ENCODE measurements at places on chromosomes 5 and 9.

GRCh38 chr5:73380041-73380440 is 68.5 kb downstream of the FOXD1 start:
- no peak for DNase-seq

GRCh38 chr9:136172412-136173079 is 32.4 kb downstream of the LHX3 start:
- no peak for DNase-seq

- DNase-seq: no peak
Observed at GRCh38 chr9:72334658-72335337, 30.2 kb downstream of the ZFAND5 start.

DNA sequence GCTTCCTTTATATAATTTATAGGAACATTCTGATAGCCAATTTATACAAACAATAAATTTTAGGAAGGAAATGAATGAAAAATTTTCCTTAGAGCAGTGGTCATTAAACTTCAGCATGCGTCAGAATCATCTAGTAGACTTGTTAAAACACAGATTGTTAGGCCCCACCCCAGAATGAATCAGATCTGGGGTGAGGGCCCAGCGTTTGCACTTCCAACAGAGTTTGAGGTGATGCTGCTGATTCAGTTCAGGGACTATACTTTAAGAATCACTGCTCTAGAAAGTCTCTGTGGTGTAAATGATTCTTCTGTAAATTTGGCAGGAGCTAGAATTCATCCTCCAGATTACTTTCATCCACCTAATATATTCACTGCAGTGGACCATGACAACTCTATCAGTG is 80.4 kb downstream of the SLC12A2 start:
- no peak for DNase-seq

DNA sequence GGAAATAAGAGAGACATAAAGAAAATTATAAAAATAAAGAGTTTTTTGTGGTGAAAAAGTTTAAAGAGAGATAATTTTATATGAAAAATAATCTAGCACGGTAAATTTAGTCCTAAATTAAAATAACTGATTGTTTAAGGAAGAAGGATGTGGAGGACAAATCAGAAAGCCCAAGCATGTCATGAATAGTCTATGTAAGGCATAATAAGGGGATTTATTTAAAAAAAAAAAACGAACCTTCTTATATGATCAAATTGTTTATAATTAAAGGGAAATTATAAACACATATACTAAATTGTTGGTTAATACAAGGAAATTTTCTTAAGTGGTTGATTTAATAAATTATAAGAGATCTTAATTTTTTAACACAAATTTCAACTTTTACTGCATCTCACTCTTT is 551.8 kb upstream of the TYRP1 start:
- no peak for DNase-seq

GRCh38 chr5:107815109-107815508 is 144.4 kb upstream of the EFNA5 start:
- DNase-seq: no peak

GRCh38 chr5:81761270-81761669 is 10.4 kb upstream of the SSBP2 start:
- no peak for DNase-seq

DNA sequence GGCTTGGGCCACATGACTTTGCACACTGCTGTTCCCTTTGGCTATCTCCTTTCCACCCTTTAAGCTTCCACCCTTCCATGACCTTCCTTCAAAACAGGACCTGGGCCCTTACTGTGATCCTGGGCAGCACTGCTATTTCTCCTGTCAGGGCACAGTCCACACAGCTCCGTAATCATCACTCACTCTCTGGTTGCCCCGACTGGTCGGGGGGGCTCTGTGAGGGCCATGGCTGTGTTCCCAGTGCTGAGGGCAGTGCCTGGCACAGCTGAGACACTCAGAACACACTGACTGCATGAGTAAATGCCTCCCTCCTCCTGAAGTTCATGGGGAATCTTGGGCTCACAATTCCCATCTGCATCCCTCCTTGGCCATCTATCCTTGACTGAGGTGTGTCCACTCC is 12.2 kb downstream of the TRAF1 start:
- DNase-seq: no peak

GRCh38 chr5:137831105-137831504 is 36.6 kb upstream of the MYOT start:
- no peak for DNase-seq

- DNase-seq: no peak
Observed at GRCh38 chr5:109882546-109882945, 192.8 kb downstream of the MAN2A1 start.

GRCh38 chr9:76591256-76591950 is 132.4 kb downstream of the GCNT1 start:
- peak; percentile 36 for DNase-seq

DNA sequence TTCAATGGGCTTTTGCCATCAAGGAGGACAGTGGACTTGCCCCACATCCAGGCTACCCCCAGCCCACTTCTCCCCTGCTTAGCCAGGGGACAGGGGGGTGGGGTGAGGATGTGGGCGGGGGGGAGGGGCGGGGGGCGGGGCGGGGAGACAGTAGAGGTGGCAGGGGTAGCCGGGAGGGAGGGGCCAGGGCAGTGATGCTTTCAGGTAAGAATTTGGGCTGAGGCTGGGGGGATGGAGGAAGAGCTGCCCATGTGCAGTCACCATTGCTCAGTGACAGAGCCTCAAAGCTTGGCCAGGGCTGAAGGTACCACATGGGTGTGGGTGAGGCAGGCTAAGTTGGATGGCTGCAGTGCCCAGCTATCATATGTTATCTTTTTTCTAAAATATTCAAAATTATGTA is 40.7 kb upstream of the HNRNPA0 start:
- DNase-seq: no peak

DNA sequence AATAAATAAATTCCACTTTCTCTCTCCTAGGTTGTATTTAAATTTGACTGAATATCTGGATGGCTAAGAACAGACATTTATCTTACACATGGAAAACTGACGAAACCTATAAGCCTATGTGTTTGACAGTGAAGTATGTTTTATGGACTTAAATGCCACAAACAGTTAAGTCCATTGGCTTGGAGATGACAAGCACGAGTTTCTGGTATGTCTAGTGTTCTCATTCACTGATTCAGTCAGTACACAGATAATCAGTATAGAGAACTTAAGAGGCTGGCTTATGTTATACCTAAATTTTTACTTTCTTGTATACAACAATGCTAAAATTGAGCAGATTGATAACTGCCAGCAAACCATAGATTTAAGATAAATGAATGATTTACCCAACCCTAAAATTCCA is 38.9 kb downstream of the SNAPC3 start:
- DNase-seq: no peak

DNA sequence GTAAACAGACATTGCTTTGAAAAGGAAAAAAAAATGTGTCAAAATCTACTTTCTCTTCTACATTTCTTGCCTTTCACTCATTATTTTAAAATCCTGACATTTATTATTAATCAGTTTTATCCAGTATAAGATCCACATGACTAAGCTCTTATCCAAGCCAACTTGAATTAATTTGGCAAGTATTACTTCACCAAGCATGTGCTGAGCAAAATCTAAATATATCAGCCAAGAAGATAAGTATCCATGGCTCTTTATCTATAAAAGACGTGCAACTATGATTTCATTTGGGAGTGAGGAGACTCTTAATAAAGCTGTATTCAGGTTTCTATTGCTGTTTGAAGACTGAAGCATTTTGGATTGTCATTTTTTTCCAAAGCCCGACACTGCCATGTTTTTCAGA is 221.3 kb downstream of the TRIM36 start:
- no peak for DNase-seq

DNA sequence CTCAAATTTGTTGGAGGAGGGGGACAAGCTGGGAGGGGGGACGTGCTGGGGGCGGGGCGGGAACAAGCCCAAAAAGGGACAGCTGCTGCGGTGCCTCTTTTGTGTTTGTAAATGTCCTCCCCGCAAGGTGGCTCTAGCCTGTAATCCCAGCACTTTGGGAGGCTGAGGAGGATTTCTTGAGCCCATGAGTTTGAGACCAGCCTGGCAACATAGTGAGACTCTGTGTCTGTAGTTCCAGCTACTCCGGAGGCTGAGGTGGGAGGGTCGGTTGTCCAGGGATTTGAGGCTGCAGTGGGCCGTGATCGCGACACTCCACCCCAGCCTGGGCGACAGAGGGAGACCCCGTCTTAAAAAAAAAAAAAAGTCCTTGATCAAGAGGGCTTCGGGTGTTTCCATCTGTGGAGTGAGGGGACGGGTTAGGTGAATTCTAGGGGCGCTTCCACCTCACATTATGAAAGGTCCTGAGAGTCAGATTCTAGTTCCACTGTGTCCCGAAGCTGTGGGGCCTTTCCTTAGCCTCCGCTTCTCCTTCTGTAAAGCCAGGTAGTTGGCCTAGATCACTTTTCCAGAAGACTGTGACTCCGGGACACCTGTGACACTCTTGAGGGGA is 779 bp upstream of the CTNNA1 start:
- DNase-seq: no peak

- no peak for DNase-seq
Observed at GRCh38 chr9:124870723-124871122, 8.8 kb downstream of the ARPC5L start.
